Stomach (tissue), 19 donors: ENCODE measurements at places on chromosomes 5 and 9. TPM values are rescaled to one million over a fixed set of nuclear protein-coding genes. Genes with fewer than 3 reads are reported as not detected.

DNA sequence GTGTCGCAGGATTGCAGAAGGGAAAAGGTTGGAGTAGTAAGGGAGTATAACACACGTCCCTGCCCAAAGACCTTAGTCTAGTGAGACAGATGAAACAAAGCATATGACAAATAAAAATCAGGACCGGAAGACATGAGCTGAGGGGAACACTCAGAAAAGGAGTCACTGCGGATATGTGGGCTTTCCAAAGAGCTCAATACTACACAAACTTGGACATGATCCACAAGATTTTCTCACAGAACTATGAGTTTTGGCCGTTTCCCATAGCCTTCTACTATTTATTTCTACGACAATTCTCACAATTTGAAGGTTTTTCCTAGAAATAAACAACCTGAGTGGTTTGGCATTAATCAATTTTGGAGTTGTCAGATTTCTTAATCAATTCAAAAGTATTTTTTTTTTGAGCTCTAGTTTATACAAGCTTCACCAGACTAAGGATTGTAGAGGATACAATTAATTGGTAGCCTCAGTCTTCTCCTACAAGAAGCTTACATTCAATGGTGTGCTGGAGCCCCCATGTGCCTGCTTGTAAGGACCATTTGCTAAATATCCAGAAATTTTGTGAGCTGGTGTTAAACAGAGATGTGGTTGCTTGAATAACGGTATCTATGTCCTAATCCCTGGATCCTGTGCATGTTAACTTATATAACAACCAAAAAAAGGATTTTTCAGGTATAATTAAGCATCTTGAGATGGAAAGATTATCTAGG, 91.4 kb downstream of the ADAMTS12 start:
- DNase-seq, result no peak

- no peak for DNase-seq
Measured at GRCh38 chr9:91154686-91155085, 207.0 kb downstream of the AUH start.

DNA sequence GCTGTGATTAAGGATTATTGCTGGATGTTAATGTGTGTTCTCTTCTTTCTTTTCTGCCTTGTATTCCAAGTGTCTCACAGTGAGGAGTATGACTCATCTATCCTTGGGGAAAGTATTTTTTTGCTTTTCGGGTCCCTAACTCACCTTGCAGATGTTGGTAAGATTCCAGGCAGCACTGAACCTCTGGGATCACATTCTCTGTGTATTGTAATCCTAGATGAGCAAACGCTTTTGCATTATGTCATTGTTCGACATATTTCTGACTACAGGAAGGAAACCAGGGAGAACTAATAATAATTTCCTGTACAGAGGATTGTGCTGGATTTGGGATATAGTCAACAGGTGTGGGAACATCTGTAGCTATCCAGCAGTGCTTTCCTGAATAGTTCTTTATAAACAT, 246.1 kb upstream of the TUT7 start:
- DNase-seq, result no peak

DNA sequence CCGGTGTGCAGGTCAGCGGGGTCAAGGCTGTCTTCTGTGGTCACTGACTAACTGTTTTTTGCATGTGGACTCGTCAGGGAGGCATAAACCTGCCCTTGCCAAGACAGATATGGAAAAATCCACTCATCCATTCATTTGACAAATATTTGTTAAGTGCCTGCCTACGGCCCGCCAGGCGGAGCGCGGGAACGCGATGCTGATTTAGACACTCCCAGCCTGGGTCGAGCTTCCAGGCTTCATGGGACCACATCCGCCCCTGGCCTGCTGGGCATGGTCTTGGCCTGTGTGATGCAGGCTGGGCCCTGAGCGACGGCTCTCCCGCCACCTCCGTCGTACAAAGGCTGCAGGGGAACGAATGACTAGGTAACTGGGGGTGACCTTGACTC, 18.1 kb downstream of the MYMK start:
- DNase-seq, result peak; percentile 65

- no peak for DNase-seq
Measured at GRCh38 chr5:178465861-178466288, 124.3 kb downstream of the COL23A1 start.

DNA sequence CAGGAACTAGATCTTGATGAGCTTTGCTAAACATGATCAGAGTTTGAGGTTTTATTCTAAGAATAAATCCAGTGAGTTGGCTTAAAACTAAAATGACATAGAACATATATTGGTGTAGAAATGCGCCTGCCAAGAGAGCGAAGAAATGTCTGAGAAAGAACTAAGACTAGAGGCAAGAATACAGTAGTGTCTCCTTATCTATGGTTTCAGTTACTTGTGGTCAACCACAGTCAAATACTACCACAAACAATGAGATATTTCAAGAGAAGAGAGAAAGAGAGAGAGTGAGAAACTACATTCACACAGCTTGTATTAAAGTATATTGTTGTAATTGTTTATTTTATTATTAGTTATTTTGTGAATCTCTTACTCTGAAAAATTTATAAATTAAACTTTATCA, 254.4 kb upstream of the CDH10 start:
- DNase-seq, result no peak

GRCh38 chr5:137498301-137498735, 808 bp downstream of the SPOCK1 start:
- DNase-seq, result peak; percentile 48

DNA sequence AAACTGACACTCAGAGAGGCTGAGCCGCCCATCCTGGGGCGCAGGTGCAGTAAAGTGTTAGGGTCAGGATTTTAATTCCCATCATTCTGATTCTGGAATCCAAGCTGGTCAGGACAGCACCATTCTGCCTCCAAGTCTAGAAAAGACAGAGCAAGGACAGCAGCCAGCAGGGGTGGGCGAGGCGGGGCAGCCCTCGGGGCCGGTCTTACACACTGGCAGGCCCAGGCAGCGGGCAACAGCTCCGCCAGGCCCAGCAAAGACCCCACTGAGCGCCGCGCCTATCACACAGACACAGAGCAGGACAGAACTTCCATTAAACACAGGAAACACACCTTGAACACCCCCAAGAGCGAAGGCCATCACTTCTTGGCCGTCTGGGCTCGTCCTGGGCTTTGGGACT, 66.5 kb upstream of the RXRA start:
- DNase-seq, result no peak

- no peak for DNase-seq
Measured at GRCh38 chr5:44329716-44330115, 59.5 kb downstream of the FGF10 start.

DNA sequence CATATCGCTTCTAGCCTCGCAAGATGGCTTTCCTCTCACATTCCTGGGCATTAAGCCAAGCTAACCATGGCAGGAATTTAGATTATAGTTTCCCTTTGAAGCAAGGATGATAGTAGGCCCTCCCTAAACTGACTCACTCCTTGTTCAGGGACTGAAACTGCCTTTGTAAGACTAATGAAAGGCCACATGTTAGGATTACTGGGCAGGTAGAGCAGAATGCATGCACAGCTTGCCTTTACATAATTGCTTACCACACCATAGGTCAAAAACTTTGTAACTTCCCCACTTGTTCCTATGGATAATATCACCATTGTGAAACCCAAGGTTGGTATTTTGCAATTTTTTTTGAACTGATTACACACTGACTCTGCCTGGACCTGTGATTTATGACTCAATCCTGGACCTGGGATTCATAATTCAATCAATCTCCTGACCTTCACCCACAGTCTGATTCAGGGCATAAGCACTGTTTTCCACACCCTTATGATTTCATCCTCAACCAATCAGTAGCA, 41.0 kb upstream of the PRDM9 start:
- DNase-seq, result peak; percentile 17

DNA sequence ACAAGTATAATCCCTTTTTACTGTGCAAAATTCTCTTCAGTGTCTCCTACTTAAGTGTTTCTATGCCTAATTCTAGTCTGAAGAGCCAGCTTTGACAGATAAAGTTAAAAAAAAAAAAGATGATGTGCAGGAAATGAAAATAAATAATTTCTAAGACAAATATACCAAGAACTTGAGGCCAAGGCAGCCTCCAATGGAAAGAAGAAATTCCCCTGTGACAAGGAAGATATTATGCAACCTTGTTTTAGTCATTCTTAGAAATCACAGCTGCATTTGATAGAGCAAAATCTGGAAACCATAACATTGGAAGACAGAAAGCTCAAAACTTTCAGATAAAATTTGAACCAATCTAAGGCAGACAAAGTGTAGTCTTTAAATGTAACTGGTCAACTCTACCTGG, 375.9 kb upstream of the TLE4 start:
- no peak for DNase-seq

DNA sequence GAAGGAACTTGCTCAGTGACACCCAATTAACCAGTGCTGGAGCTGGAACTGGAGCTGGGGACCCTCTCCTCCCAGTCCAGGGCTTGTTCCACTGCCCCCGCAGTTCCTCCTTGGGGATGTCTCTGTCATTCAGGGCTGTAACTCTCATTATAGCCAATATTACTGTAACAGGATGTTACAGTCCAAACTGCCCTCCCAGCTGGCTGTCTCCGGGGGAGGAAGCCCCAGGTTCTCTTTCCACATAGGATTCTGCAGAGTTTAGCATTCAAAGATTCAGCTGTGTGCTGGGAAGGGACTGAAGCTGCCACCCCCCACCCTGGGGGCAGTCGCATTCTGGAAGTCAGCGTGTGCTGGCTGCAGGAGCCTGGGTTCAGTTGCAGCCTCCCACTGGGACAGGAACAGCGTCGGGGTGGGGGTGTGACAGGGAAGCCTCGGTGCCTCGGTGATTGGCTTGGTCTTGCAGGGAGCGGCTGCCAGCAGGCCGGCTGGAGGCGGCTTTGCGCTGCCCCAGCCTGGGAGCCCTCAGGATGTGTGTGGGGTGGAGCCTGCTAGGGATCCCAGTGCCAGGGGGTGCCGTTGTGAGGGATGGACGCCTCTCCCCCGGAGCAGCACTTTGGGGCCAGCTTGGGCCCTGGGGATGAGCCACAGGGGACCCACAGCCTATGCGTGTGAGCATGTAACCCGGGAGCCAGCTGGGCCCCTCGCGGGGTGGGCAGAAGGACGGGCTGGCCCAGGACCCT, 101.1 kb downstream of the RGS3 start:
- DNase-seq, result peak; percentile 74

DNA sequence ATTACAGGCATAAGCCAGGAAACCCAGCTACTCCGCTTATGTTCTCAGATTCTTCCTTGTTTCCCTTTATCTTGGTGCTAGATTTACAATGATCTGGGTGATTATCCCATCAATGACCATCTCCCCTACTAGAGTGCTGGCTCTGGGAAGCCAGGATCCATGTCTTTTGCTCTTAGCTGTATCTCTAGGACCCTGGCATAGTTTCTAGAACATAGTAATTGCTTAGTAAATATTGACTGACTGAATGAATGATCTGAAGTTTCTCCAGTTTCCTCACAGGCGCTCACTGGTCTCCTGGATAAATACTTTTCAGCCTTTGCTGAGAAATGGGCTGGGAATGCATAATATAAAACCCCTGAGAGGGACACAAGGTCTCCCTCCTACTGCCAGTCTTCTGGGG, 60.0 kb upstream of the KLF9 start:
- DNase-seq, result no peak

DNA sequence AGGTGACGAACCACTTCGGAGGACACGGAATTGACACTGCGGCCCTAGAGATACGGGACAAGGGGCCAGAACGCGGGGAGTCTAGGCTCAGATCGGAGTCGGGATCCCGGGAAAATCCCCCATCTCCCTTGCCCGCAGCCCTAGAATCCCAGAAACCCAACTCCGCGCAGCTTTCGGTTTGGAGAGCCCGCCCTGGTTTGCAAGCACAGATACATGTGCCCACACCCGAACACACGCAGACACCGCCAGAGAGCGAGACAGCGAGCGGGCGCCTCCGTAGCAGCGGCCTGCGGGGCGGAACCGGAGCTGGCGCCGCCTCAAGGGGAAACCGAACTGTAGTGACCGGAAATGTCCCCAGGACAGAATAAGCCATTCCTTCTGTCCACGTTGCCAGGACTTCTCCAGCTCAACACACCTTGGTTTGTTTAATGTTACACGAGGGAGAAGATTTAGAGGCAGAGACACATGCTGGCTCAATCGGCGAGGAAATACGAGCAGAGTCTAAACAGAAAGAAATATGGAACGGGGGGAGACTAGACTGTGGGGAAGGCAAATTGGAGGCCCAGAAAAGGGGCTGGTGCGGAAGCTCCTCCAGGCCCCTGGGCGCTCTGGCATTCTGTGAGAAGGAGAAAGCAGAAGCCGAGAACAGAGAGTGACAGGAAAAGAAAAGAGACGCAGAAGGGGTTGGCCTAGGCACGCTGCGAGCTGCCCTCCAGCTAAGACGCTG, 2.9 kb upstream of the PAX5 start:
- DNase-seq, result peak; percentile 58

The WNT8A gene
- not detected for total RNA-seq

The CATSPER3 gene
- total RNA-seq, result not detected

The ITGA2 gene
- total RNA-seq, result 8.3 TPM

The IL5 gene
- not detected for total RNA-seq

The PLCXD3 gene
- 2.9 TPM for total RNA-seq

The OR1Q1 gene
- total RNA-seq, result not detected

The EQTN gene
- not detected for total RNA-seq
